Endodermal cell (in vitro differentiated cells): ENCODE measurements at places on chromosomes 2 and 18. TPM values are rescaled to one million over a fixed set of nuclear protein-coding genes. Genes with fewer than 3 reads are reported as not detected.

- DNase-seq: no peak
These were observed 35.0 kb downstream of the RHOB start for GRCh38 chr2:20481798-20482405.

DNA sequence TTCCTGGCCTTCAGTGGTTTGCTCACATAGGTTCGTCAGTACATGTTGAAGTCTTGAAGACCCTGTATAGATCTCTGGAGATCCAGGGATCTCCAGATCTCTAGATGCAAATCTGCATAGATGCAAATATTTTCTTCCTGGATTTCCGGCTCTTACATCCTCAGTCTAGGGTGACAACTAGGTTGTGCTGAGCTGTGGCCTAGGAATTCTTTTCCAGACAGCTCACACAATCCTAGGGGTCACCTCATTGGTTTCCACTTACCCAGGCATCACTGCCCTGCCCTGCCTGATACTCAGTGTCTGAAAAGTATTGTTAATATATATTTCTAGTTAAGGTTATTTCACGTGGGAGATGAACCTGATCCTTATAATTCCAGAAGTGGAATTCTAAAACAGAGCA is 105.1 kb upstream of the TTC27 start:
- no peak for DNase-seq

- DNase-seq: no peak
These were observed 20.0 kb downstream of the LRRFIP1 start for GRCh38 chr2:237647176-237648015.

- DNase-seq: no peak
These were observed 80.5 kb upstream of the SPATS2L start for GRCh38 chr2:200225951-200226350.

- DNase-seq: no peak
These were observed 455.7 kb downstream of the TSN start for GRCh38 chr2:122210898-122211856.

DNA sequence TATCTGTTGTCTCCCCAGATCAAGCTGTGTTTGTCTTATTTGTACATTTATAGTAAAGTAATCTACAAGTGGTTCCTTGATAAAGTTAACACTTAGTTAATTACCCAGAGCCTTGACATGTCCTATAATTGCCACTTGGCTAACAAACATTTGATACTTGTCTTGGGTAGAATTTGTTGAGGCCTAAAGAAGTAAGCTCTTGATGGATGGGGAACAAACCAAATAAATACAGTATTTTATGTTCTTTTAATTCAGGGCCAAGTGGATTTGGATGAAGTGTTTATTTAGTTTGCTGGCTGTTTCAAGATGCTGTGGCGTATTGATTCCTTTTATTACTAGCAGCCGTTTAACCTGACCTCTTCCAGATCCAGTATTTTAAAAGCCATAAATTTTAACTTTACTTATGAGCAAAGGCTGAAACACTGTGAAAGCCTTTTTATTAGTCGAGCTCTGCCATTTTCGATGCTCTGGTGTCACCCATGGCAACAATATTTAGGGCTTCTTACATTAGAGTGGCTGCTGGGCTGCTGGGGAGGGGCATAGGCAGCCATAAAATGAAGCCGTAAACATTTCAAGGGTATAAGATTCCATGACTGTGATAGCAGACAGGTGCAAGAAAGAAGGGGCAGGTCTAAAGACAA is 401.6 kb upstream of the NRP2 start:
- no peak for DNase-seq

Gene CYS1
- total RNA-seq: 0.26 to 0.29 TPM (median 0.27 TPM) in 3 replicates

Gene PTPRN
- total RNA-seq: 0.44 to 1.5 TPM (median 0.84 TPM) in 3 replicates

Gene SPRED2
- 66.7 to 73.0 TPM (median 70.1 TPM) in 3 replicates for total RNA-seq

Gene EVX2
- not detected in 3 replicates for total RNA-seq
